ENCODE measurements at places on chromosomes 13 and 19.

DNA sequence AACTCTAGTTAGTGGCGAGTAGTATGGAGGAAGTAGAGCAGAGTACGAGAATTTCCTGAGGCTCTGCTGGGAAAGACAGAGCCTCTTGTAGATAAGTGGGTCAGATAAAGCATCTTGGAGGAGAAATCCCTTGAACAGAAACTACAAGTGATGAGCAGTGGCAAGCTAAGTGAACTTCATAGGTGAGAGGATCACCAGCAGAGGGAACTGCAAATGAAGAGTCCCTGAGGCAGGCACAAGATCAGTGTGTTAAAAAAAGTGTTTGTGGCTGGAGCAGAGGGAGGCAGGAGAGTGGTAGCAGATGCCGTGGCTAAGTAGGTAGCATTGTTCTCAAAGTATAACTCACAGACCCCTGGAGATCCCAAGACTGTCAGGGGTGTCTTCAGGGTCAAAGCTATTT is 437.6 kb downstream of the HS6ST3 start:
- no peak for DNase-seq

- no peak for DNase-seq
These were observed 53.9 kb upstream of the MTIF3 start for GRCh38 chr13:27504128-27504867.

- DNase-seq: no peak
These were observed 14.6 kb downstream of the YIPF2 start for GRCh38 chr19:10913716-10914340.

GRCh38 chr19:33472691-33473652 is 48.6 kb downstream of the PEPD start:
- peak; percentile 21 for DNase-seq

DNA sequence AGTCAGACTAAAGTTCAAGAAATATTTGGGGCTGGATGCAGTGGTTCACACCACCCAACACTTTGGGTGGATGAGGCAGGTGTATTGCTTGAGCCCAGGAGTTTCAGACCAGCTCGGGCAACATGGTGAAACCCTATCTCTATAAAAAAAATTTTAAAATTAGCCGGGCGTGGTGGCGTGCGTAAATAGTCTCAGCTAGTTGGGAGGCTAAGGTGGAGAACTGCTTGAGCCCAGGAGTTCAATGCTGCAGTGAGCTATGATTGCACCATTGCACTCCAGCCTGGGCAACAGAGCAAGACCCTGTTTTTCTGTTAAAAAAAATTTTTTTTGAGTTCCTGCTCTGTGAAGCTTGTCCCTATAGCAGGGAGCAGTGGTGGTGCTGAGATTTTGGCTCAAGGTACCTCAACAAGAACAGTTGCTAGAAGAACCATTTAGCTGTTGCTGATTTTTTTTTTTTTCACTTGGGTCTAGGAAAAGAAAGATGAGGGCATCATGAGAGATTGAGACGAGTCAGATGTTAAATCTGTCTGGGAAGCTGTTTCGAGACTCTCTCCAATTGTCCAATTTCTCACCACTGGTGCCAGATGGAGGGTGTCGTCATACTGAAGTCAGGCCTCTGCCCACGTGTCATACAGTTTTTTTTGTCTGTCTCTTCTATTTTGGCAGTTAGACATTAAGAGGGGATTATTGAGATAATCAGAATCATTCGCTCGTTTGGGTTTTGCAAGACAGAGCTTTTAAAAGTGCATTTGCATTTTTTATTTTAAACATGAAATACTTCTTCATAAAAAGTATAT is 3.7 kb downstream of the SLC25A42 start:
- DNase-seq: no peak

GRCh38 chr19:3949997-3950859 is 17.4 kb downstream of the NMRK2 start:
- DNase-seq: no peak

DNA sequence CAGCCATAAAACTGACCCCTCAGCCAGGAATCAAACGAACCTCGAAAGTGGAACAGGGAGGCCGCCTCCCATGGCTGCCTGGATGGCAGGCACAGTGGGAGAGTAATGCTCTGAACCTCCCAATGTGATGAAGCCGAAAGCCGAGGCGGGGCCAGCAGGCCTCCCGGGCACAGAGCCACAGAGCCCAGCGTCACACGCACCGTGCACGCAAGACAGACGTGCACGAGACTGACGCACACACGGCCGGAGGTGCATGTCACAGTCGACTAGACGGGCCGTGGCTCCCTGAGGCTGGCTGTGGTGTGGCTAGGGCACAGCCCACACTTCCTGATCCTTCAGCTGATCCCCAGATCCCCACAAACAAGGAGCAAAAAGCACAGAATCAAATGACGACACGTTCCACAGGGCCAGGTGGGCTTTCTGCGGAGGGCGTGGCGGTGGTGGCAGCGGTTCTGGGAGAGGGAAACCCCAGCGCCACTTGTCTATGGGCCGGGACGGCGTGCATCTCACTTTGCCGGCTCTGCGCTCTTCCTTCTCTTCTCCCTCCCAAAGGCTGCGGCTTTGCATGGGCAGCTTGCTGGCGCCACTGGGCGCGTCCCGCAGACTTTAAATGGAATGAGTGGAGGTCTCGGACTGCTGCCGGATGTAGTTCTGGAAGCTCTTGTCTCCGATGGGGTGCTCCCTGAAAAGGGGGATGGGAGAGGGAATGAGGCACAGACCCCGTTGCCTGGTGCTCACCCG is 5.0 kb upstream of the C13orf46 start:
- DNase-seq: no peak

DNA sequence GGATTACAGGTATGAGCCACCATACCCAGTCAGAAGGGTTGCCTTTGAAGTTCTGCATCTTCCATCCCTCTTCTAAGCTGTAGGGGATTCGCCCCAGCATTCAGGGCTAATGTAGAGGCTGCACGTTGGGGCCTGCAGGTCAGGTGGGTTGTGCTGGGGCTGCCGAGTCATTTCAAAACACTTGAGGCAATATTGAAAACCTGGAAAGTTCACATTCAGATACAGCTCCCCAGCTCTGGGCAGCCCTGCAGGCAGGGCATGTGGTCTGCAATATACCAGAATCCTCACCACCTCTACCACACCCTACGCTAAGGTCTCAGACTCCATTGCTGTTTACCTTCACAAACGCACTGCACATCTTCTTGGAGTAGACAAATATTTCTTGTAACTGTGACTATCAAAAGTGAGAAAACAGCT is 24.6 kb downstream of the CCNE1 start:
- no peak for DNase-seq

DNA sequence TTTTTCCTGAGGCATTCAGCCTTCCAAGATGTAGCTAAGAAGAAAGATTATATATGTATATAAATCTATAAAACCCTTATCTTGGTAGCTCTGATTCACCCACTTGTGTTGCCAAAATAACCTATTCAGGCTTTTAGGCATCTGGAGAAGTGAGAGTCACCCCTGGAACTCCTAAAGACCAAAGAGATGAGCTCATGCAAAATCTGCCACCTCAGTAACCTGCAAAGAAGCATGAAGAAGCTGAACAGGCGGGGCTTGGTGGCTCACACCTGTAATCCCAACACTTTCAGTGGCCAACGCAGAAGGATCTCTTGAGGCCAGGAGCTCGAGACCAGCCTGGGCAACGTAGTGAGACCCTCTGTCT is 393.7 kb downstream of the FOXO1 start:
- no peak for DNase-seq

- no peak for DNase-seq
These were observed 216.2 kb downstream of the TUBA3C start for GRCh38 chr13:18965347-18965855.

GRCh38 chr13:43057653-43058317 is 34.4 kb downstream of the DNAJC15 start:
- DNase-seq: peak; percentile 52

- DNase-seq: no peak
These were observed 18.7 kb downstream of the PAF1 start for GRCh38 chr19:39372047-39372802.

DNA sequence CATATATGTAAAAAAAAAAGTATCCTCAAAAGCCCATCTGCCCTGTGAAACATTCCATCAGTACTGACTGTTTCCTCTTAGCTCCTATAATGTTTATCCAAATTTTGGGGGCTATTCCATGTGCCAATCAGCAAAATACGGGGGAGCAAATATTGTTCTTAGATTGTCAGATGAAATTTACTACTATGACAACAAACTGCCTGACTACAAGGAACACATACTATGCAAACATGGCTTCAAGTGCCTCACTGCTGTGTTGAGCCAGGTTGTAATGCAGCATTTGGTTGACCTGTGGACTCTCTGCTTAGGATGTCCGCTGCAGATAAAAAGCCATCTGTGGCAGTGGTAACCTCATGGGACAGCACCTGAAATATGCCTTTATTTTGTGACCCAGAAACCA is 98.2 kb upstream of the SCEL start:
- DNase-seq: no peak

GRCh38 chr13:112972867-112973576 is 4.0 kb downstream of the MCF2L start:
- no peak for DNase-seq

GRCh38 chr13:35478271-35479037 is 2.0 kb upstream of the MAB21L1 start:
- DNase-seq: no peak

Data from brain pericyte (primary cell).